WERI-Rb-1 (cell line): ENCODE measurements at places on chromosomes 2 and 18.

DNA sequence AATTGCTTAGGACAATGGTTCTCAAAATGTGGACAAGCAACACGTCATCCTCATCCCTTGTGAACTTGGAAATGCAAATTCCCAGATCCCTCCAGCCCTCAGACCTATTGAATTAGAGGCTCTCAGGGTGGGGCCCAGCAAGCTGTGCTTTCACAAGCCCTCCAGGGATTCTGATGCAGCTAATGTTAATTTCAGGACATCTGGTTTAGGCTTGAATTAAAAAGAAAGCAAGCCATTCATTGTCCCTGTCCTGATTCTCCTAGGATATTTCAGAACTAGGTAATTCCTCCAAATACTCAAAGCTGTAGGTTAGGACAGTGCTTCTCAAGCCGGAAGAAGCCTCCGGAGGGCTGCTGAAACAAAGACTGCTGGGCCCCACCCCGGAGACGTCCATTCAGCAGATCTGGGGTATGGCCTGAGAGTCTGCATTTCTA is 26.0 kb upstream of the GLI2 start:
- no peak for DNase-seq

GRCh38 chr2:46096260-46096659 is 200.9 kb upstream of the EPAS1 start:
- DNase-seq = no peak

DNA sequence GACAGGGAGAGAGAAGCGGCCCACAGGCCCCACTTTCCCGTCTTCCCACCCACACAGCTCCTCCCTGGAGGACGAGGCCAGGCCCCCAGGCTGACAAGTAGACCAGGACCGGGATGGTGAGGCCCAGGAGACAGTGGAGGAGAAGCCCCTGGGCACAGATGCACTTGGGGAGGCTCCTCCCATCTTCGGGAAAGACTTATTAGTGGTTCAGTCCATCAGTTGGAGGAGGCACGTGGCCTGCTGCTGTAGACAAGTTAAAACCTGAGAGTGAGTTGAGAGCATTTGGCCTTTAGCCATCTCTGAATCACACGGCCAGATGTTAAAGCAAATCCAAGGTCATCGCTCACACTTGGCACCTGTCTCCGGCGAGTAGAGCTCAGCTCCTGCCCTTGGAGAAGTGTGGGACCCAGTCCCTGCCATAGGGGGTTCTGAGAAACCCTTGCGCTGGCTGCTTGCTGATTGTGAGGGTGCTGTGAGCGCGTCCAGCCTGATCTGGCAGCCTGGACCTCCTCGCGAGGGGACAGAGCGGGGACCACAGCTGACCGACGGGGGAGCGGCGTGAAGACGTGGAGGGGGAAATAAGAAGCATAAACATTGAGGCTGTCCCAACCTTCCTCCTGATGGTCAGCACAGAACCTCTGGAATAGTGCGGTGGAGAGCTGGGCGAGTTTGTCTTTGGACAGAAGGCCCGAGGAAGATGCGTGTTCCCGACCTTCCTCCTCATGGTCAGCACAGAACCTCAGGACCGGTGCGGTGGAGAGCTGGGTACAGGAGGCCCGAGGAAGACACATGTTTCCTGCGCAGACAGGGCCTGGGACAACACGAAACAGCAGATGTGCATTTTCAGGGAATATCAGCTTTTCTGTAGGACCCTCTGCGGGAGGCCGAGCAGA is 24.7 kb upstream of the ALLC start:
- DNase-seq = peak; percentile 14

GRCh38 chr2:142875010-142875409 is 2.5 kb upstream of the KYNU start:
- no peak for DNase-seq

DNA sequence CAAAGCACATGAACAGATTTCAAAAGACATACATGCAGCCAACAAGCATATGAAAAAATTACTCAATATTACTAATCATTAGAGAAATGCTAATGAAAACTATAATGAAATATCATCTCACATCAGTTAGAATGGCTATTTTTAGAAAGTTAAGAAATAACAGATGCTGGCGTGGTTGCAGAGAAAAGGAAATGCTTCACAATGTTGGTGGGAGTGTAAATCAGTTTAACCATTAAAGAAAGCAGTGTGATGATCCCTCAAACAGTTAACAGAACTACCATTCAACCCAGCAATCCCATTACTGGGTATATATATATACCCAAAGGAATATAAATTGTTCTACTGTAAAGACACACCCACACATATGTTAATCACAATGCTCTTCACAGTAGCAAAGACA is 117.7 kb upstream of the SETBP1 start:
- no peak for DNase-seq

- DNase-seq = no peak
These were observed 89.7 kb downstream of the EIPR1 start for GRCh38 chr2:3287896-3288295.

GRCh38 chr2:98607104-98607503 is 1.2 kb downstream of the COA5 start:
- no peak for DNase-seq

DNA sequence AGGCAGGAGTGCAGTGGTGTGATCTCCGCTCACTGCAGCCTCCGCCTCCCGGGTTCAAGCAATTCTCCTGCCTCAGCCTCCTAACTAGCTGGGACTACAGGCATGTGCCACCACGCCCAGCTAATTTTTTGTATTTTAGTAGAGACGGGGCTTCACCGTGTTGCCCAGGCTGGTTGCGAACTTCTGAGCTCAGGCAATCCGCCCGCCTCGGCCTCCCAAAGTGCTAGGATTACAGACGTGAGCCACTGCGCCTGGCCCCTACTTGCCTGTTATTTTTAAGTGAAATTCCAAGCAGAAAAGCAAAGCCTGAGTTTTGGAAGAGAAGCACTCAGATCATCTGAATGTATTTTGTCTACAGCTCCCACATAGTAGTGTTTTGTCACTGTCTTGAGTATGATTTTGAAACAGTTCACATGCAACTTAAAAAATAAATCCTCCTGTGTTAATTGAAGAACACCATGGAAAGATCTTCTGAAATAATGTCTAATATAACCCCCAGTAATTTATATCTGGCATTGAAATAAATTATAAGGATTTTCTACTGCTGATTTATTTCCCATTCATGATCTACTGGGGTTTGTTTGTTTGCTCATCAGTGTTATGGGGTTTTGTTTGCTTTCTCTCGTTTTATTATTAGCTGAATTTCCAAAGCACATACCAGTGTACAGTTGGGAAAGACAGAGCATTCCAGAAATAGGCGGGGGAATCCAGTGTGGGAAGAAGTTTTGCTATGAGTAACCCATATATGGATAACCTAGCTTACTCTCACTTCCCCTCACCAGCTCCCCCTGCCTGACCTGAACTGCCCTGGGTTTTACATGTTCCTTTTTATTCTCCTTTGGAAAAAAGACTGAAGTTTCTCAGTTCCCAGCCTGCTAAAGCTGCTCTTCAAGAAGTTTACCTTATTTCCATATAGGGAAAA is 80.1 kb upstream of the MAP3K20 start:
- DNase-seq = no peak

- no peak for DNase-seq
These were observed 480.7 kb upstream of the TCF4 start for GRCh38 chr18:56068701-56069100.

GRCh38 chr2:28317390-28317789 is 75.3 kb upstream of the FOSL2 start:
- DNase-seq = no peak

DNA sequence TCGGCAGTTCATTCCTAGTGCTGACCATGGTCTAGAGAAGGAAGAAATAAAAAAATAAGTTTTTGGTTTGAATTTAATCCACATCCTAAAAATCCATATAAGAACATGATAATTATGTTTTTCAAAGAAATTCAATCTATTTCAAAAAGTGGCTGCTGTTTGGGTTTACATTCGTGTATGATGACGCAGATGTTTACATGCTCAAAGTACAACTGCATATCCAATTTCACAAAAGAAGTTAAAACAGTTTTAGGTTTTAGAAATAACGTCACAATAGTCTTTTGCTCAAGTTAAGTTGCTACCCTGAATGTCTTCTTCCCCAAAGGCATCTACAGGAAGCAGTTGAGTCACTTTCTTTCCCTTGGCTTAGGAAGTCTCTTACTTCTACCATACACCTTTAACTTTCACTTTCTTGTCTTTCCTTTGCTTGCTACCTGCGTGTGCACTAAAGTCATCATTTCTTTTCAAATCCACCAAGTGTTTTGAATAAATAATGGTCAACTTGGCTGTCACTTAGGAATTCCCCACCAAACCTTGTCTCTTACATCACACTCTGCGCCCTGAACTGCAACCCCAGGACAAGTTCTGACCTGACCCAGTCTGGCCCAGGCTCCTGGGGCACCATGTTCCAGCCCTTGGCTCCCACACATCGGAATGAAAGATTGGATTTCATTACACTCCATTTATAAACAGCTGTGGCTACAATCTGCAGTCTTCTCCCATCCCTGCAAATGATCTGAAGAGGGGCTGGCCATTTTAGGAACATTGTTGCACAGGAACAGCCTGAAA is 28.4 kb downstream of the FAM237A start:
- DNase-seq = no peak

- DNase-seq = no peak
These were observed 131.8 kb downstream of the TWIST2 start for GRCh38 chr2:238979636-238980035.

- DNase-seq = no peak
These were observed 103.7 kb upstream of the TAF1B start for GRCh38 chr2:9739531-9739964.

GRCh38 chr2:8030573-8031303 is 651.1 kb upstream of the ID2 start:
- no peak for DNase-seq

DNA sequence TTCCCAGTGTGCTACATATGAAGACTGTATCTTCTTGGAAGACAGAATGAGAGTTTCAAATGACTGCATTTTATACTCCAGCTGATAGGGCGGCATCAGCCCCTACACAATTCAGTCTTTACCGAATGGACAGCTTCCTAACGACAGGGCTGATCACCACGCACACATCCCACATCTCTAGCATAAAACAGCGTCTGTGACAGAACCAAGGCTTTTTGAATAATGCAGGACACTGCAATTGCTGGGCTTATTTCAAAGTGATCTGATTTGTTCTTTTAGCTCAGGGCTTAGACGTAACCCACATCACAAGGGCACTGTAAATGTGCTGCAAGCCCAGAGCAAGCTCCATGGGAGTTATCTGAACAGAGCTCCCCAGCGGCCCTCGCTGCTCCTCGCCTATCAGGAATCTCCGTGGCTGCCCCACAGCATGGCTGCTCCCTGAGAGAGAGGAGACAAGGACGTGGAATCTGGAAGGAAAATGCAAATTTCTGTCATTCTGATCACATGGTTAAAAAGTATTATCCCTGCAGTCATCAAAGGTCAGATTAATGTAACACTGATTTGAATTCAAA is 158.5 kb upstream of the ALKAL2 start:
- no peak for DNase-seq

GRCh38 chr18:57301573-57302559 is 50.5 kb upstream of the ST8SIA3 start:
- DNase-seq = no peak

GRCh38 chr2:182359027-182359989 is 67.5 kb downstream of the PDE1A start:
- no peak for DNase-seq

DNA sequence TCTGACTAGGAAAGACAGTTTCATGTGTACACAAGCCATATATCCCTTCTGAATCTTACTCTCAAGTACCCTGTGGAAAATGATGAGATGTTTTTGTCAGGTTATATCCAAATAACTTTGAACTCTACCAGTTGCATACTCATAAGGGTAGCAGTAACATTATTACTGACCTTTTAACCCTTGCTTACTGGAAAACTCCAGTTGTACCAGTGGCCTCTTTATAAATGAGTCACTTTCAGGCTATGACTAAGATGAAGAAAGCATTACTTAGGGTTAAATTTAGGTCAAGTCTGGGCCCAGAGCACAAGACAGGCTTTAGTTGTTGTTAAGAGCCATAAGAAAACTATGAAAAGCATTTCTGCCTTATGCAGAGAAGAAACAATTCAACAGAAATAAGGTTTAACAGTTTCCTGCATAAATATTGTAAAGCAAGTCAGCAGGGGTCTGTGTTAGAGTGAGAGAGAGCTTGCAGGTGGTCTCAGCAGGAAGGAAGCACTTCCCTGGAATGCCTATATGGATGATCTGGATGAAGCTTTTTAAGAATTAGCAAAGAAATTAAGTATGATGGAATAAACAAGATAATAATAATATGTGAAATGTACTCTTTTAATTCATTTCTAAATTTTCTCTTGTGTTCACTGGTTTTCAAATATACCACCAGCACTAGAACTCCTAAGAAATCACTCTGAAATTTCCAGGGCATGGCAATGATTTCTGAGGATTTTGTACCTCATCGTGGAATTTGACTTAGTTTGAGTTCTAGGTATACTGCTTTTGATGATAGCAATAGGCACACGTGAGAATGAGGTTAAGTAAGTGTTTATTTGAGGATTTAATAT is 126.6 kb downstream of the UBE2E3 start:
- no peak for DNase-seq

- no peak for DNase-seq
These were observed 20.7 kb upstream of the KCTD1 start for GRCh38 chr18:26568926-26569665.

DNA sequence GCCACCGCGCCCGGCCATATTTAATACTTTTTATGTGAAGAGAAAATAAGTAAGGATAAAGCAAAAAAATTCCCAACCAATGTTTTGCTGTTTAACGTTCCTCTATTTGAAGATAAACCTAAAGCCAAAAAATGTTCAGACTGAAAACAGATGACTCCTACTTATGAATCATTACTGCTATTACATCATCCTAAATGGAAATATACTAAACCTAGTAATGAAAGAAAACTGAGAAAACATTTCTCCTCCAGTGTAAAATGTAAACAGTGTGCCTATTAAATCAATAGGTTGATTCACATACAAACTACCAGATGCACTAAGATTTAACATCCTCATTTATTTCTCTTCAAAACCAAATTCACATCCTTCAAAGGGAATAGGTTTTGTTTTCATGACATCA is 43.5 kb downstream of the CWC22 start:
- no peak for DNase-seq

DNA sequence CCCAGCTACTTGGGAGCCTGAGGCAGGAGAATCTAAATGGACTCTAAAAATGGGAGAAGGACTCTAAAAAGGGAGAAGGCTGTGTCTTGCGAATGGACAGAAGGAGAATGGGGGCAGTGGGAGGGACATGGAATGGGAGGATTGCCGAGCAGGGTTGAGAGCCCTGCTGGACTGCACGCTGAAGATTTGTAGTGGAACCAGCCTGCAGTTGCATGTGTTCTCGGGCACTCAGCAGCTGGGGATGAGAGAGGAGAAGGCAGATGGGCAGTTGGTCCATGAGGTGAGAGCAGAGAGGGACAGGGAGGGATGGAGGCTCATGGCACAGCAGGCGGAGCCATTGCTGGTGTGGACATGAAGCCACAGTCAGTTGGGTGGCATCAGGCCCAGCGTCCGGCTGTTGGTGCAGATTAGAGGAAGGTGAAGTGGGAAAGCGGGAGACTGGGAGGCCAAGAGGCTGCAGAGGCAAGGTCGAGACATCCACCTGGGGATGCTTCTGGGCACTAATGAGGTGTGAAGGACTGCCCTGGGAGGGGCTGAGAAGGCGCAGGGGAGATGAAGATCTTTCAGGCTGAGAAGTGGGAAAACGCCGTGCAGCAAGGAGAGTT is 40.7 kb downstream of the DCDC2C start:
- no peak for DNase-seq
